ENCODE measurements at places on chromosomes 11 and 22.

DNA sequence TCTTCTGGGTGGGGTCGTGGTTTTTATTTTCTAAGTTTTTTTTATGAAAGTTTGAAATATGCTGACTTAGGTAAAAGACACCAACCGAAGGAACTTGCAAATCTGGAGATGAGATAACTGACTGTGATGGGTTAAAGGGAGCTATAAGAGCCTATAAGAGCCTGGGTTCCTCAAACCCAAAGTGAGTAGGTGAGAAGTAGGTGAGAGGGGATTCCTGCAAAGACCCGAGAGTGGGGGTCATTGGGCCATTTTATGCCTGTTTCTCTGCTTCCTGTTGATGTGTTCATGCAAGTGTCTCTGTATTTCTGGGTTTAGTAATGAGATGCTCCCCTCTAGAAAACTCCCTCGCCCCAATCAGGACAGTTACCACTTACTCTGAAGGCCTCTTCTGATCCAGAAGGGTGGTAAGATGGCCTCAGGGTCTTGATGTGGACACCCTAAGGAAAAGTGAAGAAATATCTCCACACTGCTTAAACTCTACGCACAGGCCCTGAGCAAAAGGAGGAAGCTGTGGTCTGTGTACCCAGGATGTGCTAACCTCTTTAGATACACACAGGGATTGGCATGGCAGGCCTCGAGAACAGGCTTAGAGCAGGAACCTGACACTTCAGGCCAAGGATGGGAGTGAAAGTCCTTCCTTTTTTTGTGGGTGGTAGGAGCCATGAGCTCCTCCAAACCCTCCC lies 1.8 kb downstream of the FLI1 start:
- DNase-seq, result no peak

DNA sequence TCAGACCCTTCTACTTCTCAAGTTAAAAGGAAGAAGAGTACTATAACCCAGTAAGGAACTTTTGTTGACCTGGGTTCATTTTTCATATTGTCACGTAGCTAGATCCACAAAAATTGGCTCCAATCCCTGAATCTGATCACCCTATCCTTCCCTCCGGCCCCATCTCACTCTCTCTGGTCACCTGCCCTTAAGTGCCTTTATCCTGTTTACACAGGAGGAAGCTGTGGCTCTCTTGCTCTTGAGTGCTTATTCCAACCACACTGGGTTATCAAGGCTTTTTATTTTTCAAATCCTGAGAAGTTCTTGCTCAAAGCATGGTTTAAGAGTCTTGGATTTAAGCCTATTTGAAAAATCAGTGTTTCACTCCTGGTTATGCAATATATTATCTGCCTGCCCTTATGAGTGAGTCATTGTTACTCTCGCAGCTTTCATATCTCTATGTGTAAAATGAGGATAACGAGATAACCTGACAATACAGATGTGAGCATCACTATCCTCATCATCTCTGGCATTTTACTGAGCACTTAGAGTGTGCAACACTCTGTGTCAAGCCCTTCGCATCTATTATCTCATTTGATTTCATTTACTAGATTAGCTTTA lies 293.9 kb downstream of the GUCY1A2 start:
- no peak for DNase-seq

- no peak for DNase-seq
Observed at GRCh38 chr11:77726524-77726923, 88.9 kb upstream of the CLNS1A start.

DNA sequence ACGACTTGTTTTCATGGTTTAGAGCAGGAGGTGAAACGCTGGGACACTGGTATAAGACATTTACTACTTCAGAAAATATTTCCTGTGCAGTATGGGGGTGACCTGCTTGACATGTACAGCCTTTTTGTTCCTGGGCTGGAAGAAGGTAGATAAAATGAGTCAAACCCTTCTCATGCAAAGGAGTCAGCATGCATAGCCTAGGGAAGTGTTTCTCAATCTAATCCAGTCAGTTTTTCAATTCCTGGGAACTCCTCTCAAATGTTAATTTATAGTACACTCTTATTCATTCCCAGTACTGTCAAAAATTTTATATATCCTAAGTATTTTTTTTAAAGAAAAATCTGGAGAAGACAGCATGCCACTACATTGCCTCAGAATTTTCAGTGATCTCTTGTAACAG lies 154.7 kb upstream of the GUCY1A2 start:
- DNase-seq, result no peak

DNA sequence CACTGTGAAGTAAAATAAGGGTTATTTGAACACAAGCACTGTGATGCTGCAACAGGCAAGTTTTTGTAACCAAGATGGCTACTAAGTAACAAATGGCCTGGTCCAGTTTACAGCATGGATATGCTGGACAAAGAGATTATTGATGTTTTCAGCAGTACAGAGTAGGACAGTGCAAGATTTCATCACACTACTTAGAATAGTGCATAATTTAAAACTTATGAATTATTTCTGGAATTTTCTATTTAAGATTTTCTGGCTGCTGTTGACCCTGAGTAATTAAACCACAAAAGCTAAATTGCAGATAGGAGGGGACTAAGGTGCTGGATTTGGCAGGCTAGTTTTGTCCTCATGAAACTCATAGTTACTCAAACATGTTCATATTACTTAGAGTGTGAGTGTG lies 33.1 kb downstream of the CEP295 start:
- DNase-seq, result no peak

DNA sequence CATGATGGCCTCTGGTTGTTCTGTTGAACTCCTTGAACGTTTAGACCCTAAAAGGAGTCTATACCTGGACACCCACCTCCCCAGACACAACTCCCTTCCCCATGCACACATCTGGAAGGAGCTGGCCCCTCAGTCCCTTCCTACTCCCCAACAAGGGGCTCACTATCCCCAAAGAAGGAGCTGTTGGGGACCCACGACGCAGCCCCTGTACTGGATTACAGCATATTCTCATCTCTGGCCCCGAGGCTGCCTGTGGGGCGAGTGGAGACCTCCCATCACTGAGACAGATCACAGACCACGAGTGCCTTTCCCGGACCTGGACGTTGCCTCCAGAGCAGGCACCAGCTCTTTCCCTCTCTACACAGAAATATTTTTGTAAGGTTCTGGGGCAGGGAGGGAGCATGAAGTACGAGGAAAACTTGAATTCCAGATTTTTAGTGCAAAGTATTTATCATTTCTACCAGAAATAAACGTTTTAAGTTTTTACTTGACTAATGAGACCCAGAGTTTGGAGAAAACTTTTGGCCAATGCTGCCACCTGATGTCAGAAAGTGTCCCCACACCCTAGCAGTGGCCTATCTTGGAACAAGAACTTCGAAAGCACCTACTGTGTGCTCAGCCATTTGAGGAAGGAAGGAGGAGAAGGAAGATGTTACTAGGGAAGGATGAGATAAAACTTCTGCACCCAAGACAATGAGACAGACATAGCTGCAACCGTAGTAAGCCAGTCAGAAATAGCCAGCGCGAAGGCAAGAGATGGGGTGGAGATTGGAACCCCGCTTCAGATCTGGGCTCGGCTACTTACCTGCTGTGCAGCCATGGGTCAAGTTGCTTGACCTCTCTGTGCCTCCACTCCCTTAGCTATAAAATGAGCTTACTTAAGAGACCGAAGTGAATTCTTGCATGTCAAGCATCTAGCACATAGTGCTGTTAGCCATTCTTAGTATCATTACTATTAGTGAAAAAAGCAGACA lies 10.2 kb upstream of the POU2F3 start:
- DNase-seq, result no peak

DNA sequence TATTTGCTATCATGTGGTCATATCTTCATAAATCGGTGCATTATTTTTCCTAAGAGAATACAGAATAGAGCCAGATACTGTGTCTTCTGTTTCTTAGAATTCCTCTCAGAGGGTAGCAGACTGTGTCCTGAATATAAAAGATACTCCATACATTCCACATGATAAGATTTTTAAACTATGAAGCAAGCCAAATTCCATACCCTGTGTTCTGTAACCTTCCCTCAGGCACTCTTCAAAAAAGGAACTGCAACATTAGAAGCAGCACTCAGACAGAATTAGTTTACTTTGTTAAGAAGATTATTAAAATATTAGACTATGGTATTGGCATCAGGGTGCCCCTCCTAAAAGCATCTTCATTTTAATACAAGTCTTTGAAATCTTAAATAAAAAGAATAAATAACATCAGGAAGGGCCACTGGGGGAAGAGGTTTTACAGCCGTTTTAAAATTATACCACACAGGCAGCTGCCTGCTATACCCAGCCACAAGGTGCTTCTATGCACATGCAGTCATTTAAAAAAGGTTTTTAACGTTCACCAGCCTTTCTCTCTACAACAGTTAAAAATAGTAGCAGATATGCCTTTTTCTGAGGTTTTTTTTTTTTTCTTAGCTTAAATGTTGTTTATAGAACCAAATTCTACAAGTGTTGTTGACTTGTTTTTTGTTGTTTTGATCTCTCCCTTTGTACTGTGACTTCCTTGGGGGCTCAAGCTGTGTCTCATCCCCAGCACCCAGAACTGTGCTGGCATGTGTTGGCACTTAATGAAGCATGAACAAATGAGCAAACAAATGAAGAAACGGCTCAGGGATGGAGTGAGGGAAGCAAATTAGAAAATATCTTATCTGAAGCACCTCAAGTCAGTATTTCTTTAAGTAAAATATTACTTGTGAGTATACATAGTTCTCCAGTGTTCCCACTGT lies 54.7 kb upstream of the CCDC89 start:
- no peak for DNase-seq

DNA sequence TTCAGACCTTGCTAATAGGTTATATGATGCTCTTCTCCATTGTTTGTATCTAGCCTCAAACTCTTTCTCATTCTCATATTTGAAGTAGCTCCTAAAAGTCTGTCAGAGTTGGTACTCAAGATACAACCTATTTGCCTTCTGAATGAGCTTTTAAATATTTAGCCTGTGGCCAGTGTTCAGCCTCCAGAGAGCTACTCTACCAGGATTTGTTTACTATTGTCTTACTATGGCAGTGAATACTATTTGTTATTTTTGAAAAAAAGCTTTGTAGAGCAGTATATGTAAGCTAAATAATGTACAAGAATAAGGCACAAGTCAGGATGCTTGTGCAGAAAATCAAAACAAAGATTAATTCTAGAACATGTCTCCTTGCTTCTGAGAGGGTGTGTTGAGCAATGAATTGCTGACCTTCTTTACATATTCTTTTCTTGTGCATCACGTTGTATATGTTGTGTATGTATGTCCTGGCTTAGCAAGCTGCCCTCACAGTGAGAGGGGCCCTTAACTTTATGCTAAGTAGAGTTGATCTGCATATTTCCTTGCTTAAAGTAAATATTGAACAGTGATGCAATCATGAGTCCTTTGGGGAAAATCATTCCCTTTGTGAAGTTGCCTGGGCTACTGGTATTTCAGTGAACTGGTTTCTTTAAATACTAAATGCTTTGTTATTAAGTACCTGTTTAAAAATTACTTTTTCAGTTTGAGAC lies 438.0 kb downstream of the LUZP2 start:
- DNase-seq, result no peak

DNA sequence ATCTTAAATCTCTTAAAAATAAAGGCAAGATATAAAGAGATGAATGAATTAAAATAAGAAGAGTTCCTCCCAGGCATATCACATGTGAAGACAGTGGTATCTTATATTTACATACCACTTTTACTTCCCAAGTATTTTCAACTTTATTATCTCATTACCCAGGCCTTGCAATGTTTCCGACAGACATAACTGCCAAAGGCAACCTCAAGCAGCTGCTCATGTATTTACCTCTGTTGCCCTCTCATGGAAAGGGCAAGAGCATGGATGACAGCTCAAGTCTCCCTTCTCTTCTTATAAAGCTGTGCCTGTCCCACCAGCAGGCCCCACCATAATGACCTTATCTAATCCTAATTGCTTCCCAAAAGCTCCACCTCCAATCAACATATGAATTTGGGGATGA lies 894.2 kb downstream of the NTM start:
- DNase-seq, result no peak

GRCh38 chr22:32528316-32528715 lies 53.7 kb downstream of the FBXO7 start:
- DNase-seq, result no peak

GRCh38 chr11:36385121-36385970 lies 89.3 kb downstream of the PRR5L start:
- no peak for DNase-seq

- DNase-seq, result no peak
Observed at GRCh38 chr11:76123248-76123647, 83.1 kb downstream of the WNT11 start.

- DNase-seq, result no peak
Observed at GRCh38 chr22:20295262-20296064, 24.4 kb downstream of the DGCR6L start.
